ENCODE measurements at places on chromosomes 4 and X.

- H3K36me3 ChIP-seq = no peaks in the 10 kb centered on the region
- no peak overlapping the region for H3K4me3 ChIP-seq
- no peaks in the 10 kb centered on the region for H3K27me3 ChIP-seq
- no peaks in the 10 kb centered on the region for H3K4me1 ChIP-seq
- H3K27ac ChIP-seq = no peak overlapping the region
Observed at GRCh38 chr4:53619431-53619830, 28.1 kb upstream of the LNX1 start.

DNA sequence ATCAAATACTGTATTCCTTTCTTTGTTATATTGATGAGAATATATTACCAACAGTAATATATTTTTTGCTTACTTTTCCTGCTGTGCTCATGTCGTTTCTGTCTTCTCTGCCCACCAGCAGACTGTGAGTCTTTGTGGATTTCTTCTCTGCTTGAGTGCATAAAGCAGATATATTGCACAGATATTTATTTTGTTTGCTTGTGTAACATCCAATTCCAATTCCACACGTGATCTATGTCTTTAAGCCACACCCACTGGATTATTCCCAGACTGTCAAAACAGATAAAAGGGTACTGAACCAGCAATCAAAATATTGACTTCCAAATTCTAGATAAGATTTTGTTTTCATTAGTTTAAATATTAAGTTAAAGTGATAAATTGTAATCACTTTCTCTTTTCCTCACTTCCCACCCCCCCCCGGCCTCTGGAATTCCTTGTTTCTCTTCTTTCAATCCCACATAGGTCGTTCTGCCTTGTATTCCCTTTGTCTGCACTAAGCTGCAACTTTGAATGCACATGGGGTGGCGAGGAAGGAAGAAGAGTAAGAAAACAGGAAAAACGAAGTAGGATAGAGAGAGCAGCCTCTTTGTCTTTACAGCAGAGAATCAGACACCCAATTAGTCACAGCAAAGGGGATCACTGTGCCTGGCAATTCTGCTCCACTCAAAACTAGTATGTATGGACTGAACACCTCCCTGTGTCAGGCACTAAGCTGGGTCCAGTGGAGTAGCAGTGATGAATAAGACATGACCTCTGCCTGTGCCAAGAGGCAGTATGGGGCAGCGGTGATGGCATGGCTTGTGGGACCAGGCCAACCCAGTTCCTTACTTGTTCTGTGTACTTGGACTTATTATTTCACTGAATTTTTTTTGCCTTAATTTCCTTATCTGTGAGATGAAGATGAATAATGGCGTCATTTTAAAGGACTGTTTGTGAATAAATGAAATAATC, at the start of gene ADH1B:
Gene ADH1B (minus strand): TSS at position 161 of the 951 bp plus-strand sequence. CDS start 70 bp downstream, at position 91.
- no peaks in the 10 kb centered on the region for H3K27me3 ChIP-seq
- no peak within 1 kb of the TSS for H3K4me3 ChIP-seq
- H3K27ac ChIP-seq = no peak within 1 kb of the TSS
- H3K4me1 ChIP-seq = no peaks in the 10 kb centered on the region
- no peak for DNase-seq
- H3K36me3 ChIP-seq = no peaks in the 10 kb centered on the region

GRCh38 chrX:123093792-123094191, 90.3 kb upstream of the GRIA3 start:
- DNase-seq = no peak
- H3K27me3 ChIP-seq = no peaks in the 10 kb centered on the region
- no peak overlapping the region for H3K4me3 ChIP-seq
- H3K36me3 ChIP-seq = no peaks in the 10 kb centered on the region

GRCh38 chr4:114601304-114602052, 2.9 kb downstream of the UGT8 start:
- H3K27ac ChIP-seq = peak overlapping the region; percentile 33
- no peaks in the 10 kb centered on the region for H3K27me3 ChIP-seq
- no peaks in the 10 kb centered on the region for H3K36me3 ChIP-seq

- no peak for DNase-seq
- no peak overlapping the region for H3K4me3 ChIP-seq
- H3K27me3 ChIP-seq = no peaks in the 10 kb centered on the region
- no peak overlapping the region for H3K27ac ChIP-seq
- H3K4me1 ChIP-seq = no peaks in the 10 kb centered on the region
- H3K36me3 ChIP-seq = no peaks in the 10 kb centered on the region
Observed at GRCh38 chrX:135698924-135699323, 14.5 kb upstream of the CT45A1 start.

- H3K4me1 ChIP-seq = no peaks in the 10 kb centered on the region
- no peaks in the 10 kb centered on the region for H3K36me3 ChIP-seq
- H3K27me3 ChIP-seq = no peaks in the 10 kb centered on the region
- H3K4me3 ChIP-seq = no peak overlapping the region
Observed at GRCh38 chr4:111977419-111977965, 167.8 kb upstream of the FAM241A start.

- no peak overlapping the region for H3K4me3 ChIP-seq
- DNase-seq = no peak
- no peak overlapping the region for H3K27ac ChIP-seq
- no peaks in the 10 kb centered on the region for H3K36me3 ChIP-seq
- no peaks in the 10 kb centered on the region for H3K4me1 ChIP-seq
- no peaks in the 10 kb centered on the region for H3K27me3 ChIP-seq
Observed at GRCh38 chrX:24117258-24117657, 32.3 kb upstream of the ZFX start.

DNA sequence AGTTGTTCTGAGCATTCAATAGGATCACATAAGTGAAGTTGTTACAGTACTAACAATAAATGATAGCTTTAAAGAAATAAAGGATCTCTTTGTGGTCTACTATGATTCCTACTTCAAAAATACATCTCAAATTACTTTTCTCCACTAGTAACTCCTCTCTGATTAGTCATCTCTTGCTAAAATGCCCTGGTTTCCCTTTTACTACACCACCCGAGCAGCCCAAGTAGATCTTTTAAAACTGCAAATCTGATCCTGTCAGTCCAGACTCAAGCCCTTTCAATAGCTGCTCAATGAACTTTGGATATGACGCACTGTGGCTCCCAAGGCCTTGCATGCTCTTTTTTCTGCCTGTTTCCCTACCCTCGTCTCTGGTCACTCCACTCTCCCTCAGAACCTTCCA, 97.5 kb downstream of the MAOA start:
- no peak overlapping the region for H3K4me3 ChIP-seq
- no peaks in the 10 kb centered on the region for H3K36me3 ChIP-seq
- no peak overlapping the region for H3K27ac ChIP-seq
- H3K4me1 ChIP-seq = peaks cover 3% of the 10 kb centered on the region
- H3K27me3 ChIP-seq = no peaks in the 10 kb centered on the region
- DNase-seq = no peak

GRCh38 chr4:57117491-57117890, 7.3 kb upstream of the IGFBP7 start:
- H3K36me3 ChIP-seq = no peaks in the 10 kb centered on the region
- H3K27ac ChIP-seq = no peak overlapping the region
- no peak for DNase-seq
- no peaks in the 10 kb centered on the region for H3K27me3 ChIP-seq

GRCh38 chr4:24024157-24024556, 134.3 kb upstream of the PPARGC1A start:
- no peak overlapping the region for H3K4me3 ChIP-seq
- no peaks in the 10 kb centered on the region for H3K36me3 ChIP-seq
- H3K27me3 ChIP-seq = no peaks in the 10 kb centered on the region
- no peaks in the 10 kb centered on the region for H3K4me1 ChIP-seq

All from B cell (primary cell).